ENCODE measurements at places on chromosomes 13 and 19.

- DNase-seq = no peak
Measured at GRCh38 chr19:10453852-10454251, 33.5 kb downstream of the PDE4A start.

DNA sequence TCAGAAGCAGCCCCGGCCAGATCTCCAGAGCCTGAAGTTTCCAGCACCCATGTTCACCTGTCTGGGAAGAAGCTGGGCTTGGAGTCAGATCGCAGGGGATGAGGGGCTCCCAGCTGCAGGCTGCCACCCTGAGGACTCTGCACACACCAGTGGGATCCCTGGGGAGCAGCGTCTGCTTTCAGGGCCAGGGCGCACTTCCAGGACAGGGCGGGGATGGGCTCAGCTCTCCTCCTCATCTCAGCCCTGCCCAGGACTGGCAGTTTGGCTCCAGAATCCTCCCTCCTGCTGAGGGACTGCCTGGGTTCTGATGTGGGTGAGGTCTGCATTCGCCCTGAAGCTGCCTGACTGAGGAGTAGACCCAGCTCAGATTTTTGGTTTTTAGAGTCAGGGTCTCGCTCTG lies 3.5 kb downstream of the SLC7A9 start:
- no peak for DNase-seq

- no peak for DNase-seq
Measured at GRCh38 chr13:67880916-67881315, 650.8 kb upstream of the PCDH9 start.

GRCh38 chr13:67080351-67080750 lies 149.8 kb downstream of the PCDH9 start:
- DNase-seq = no peak

- DNase-seq = no peak
Measured at GRCh38 chr13:110218581-110219201, 88.3 kb downstream of the COL4A1 start.

DNA sequence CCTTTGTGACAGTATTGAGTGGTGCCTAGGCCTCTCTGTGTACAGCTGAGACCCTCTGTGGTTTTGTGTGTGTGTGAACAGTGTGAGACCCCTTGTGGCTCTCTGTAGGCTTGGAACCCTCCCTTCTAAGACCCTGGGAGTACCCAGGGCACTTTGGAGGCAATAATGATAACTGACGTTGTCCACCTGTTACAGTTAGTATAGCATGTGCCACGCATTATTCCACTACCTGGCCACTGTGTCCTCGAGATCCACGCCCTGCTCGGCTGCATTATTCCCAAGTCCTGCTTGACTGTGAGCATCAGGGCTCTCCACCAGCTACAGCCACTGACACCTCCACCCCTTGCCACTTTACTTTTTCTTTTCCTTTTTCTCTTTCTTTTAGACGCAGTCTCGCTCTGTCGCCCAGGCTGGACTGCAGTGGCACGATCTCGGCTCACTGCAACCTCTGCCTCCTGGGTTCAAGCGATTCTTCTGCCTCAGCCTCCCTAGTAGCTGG lies 2.0 kb downstream of the GRAMD1A start:
- no peak for DNase-seq

DNA sequence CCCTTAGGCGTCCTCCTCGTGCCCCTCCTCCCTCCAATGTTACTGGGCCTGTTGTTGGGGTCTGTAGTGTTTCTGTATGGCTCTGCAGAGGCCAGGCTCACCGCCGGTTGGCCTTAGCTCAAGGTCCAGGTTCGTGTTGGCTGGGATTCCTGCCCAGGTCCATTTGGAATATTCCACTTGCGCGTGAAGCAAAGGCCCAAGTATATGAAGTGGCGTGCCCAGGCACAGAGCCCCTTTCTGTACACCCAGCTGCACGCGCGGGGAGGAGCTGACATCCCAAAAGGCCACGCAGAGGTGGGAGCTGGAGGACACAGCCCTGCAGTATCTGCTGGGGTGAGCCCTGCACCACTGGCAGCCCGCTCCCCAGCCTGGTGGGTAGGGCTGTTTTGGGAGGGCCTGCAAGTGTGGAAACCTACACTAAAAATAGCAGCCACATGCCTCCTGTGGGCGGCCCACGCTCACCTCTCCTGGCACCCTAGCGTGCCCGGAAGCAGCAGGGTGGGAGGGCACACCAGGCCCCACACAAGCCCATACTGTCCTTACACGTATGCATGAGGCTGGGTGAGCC lies 30.2 kb downstream of the CRTC1 start:
- DNase-seq = no peak

GRCh38 chr13:43326100-43326499 lies 302.7 kb downstream of the DNAJC15 start:
- no peak for DNase-seq

DNA sequence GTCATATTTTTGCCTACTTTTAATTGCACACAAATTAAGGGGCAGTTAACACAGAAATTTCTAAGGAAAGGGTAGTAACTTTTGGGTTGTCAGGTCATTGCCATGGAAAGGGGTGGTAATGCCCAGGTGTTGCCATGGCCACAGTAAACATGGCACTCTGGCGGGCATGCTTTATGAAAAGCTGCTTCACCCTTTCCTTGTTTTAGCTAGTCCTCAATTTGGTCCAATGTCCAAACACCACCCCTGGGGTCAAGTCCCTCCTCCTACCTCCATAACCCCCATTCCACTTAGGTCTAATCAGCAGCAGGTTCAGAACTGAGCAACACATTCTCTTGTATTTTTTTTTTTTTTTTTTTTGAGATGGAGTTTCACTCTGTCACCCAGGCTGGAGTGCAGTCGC lies 6.6 kb downstream of the FFAR2 start:
- no peak for DNase-seq

- no peak for DNase-seq
Measured at GRCh38 chr13:72657379-72657778, 70.0 kb downstream of the MZT1 start.

GRCh38 chr13:27011661-27012060 lies 159.9 kb downstream of the USP12 start:
- no peak for DNase-seq

DNA sequence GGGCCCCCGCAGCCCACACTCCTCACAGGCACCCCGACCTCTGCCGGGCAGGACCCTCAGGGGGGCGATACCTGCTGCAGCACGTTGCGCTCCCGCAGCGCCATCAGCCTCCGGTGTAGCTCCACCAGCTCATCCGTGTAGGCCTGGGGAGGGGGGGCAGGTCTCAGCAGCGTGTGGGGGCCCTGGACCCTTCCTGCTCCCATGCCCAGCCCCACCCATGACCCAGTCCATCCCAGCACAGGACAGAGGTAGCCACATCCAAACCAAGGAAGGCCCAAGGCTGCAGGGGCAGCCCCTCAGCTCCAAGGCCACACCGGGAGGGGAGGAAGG lies 66.5 kb downstream of the MLLT1 start:
- no peak for DNase-seq

DNA sequence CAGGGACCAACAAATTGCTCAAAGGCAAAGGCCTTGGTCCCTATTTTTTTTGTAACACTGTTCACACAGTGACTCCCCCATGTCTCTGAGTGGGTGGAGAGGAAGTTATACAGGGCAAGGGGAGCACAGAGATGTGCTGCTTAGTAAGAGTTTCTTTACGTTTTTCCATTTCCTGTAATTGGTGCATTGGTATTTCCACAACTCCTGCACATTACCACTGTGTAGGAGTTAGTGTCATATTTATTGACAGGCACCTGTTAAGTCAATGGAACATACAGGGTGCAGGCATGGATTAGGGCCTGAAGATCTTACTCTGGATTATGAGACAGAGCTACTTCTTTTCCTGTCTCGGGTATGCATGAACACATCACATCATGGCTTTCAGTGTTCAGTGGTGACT lies 45.2 kb downstream of the SOX21 start:
- DNase-seq = no peak
